ENCODE measurements at places on chromosomes 2 and 18. TPM values are rescaled to one million over a fixed set of nuclear protein-coding genes. Genes with fewer than 3 reads are reported as not detected.

Gene LYG2
- not detected for total RNA-seq

Gene PROKR1
- total RNA-seq: 1.3 TPM

Gene LHCGR
- 1.7 TPM for total RNA-seq

Gene RBM43
- total RNA-seq: 3.7 TPM

Gene LCT
- total RNA-seq: 0.77 TPM

Gene FMNL2
- total RNA-seq: 57.6 TPM

Gene STAT4
- 4.1 TPM for total RNA-seq

Gene MMADHC
- total RNA-seq: 82.5 TPM

DNA sequence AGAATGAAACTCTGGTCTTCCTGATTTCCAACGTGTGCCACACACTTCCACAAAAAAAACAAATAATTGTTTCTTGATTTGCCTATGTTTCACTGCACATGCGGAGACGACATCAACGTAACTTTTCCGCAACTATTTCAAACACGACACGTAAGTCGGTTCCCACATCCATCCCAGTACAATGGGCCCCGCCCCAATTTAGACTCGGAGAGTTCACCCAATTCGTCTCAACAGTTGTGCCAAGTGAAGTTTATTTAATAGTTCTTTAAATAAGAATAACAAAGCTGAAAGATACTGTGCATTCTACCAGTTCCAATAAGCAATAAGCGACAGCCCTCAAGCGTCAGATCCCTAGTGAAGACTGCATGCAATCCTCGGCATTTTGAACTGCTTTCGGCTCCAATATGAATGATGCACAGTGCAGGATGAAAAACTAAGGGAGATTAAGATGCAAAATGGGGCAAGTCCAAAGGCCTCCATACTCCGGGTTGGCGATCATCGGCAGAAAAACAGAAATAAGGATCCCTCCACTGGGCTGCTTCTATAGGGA, 664 bp downstream of the CCT4 start:
- DNase-seq: no peak

DNA sequence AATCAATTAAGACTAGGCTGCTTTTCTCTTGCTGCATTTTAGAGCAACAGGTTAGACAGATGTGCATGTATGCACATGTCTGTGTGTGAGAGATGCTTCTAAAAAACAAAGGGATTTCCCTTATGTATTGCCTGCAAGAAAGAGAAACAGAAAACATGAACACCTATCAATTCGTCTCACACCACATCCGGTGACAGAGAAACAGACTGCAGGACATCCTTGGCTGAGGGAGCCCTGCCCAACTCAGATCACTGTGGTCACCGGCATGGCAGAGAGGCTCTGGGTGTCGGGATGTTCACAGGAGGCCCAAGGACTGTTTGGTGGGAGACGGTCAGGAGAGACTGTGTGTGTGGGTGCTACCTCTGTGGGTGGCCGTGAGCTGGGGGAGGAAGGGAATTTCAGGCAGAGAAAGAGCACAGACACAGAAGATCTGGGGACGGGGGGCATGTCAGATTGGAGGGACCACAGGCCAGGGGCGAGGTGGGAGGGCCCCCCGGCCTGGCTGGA, 24.9 kb downstream of the FHL2 start:
- DNase-seq: no peak

DNA sequence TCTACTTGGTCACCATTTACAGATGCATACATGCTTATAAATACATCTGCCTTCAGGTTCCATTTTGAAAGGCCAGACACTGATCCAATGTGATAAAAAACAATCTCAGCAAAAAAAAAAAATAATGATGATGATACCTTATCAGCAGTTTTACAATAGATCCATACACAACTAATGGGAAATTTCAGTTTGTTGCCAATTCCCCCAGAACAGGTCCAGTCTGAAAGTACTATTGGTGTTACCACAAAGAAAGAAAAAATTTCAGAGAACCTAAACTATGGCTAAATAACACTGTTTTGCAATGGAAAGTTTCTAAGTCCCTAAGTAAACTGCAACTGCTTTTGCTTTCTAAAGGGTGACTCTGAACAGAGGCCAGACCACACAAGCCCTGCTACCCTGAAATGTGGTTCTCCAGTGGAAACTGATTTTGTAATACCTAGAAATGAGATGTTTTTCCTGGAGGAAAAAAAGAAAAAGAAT, 54.1 kb downstream of the LPIN2 start:
- DNase-seq: no peak

- DNase-seq: no peak
These were observed 67.8 kb downstream of the TMEM18 start for GRCh38 chr2:609449-609848.

DNA sequence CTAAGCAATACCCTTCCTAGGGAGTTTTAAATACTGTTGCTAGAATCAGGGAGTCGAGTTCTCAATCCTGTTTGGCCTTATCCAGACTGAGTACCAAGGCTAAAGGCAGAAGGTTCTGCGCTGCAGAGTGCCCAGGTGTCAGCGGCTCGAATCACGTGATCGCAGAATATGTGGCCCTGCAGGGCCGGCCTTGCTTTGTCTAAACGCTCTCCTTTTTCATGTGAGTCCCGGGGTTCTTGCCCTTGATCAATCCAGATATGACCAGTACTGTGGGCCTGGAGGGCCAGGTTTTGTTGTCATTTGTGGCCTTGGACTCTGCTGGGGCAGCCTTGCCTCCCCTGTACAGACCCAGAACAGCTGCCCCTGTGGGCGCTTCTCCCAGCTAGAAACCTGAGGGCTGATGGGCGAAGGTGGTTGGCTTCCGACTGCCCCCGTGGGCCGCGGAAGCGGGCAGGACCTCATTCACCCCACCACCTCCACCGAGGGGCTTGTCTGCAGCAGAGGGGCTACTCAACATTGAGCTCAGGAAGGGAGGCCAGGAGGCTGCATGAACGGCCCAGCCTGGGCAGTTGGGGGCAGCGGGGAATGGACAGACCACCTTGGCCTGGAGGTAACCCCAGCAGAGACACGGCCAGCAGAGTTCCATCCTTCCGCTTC, 225.0 kb downstream of the ALPK2 start:
- DNase-seq: no peak

- DNase-seq: no peak
These were observed 806 bp downstream of the ZNF407 start for GRCh38 chr18:74598350-74599001.

DNA sequence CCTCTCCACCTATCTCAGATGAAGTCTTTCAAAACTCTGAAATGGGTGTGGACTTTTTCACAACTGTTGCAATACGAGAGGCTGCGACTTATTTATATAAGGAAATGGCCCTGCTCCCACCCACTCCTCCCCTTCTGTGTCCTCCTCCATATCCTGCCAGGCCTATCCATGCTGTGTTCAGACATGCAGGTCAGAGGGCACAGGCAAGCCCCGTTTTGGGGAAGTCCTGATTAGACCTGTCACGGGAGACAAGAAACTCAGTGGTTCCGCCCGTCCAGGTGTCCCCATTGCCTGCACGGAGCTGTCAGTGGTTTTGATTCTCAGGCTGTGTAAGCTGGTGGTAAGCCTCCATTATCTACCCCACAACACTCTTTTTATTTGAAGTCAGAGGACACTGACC, 99.6 kb upstream of the MGAT5 start:
- DNase-seq: no peak

DNA sequence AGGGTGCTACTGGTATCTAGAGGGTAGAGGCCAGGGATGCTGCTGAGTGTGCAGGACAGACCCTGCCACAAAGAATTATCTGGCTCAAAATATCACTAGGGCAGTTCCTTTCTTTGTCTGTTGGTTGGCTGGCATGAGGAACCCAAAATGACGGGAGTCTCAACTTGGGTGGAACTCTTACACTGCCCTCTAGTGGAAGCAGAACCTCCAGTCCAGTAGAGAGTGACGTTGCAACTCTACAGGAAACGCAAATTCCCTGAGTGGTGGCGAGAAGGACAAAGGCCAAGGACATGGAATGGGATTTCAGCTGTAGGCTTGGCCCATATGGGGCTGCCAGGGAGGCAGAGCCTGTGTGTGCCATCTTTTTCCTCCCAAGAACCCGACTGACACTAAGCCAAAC, 47.1 kb downstream of the COPS8 start:
- no peak for DNase-seq

DNA sequence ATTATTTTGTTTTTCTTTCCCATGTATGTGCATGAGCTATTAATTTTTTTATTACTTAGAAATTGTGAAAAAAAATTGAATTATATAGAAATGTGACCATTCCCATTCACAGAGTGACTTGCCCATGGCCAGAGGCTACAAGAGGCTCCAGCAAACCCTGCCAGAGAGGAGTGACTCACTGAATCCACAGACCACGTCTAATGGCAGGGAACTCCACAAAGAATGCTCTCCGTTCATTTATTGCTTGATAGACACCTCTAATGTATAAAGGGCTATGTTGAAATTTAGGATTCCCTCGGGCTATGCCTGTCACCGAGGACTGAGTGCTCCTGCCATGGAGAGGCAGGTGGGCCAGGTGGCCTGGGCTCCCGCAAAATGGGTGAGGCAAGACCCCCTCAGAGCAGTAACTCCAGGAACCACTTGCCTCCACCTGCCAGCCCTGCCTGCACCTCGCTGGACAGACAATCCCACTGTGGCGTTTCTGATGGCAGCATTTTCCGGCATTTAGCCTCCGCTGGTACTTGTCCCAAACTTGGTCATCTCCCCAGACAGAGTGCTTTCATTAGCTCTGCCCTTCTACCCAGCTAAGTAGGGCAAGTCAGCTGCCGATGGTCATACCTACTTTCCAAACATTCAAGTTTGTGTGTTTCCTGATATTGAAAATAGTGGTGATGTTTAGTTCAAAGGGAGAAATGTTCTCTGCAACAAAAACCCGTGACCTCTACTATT, 200.3 kb downstream of the PRKCE start:
- DNase-seq: no peak

GRCh38 chr18:12885500-12885899, 1.5 kb upstream of the PTPN2 start:
- no peak for DNase-seq

GRCh38 chr18:71902482-71902881, 641.7 kb downstream of the CBLN2 start:
- no peak for DNase-seq

GRCh38 chr2:225865468-225865867, 466.0 kb downstream of the NYAP2 start:
- no peak for DNase-seq

DNA sequence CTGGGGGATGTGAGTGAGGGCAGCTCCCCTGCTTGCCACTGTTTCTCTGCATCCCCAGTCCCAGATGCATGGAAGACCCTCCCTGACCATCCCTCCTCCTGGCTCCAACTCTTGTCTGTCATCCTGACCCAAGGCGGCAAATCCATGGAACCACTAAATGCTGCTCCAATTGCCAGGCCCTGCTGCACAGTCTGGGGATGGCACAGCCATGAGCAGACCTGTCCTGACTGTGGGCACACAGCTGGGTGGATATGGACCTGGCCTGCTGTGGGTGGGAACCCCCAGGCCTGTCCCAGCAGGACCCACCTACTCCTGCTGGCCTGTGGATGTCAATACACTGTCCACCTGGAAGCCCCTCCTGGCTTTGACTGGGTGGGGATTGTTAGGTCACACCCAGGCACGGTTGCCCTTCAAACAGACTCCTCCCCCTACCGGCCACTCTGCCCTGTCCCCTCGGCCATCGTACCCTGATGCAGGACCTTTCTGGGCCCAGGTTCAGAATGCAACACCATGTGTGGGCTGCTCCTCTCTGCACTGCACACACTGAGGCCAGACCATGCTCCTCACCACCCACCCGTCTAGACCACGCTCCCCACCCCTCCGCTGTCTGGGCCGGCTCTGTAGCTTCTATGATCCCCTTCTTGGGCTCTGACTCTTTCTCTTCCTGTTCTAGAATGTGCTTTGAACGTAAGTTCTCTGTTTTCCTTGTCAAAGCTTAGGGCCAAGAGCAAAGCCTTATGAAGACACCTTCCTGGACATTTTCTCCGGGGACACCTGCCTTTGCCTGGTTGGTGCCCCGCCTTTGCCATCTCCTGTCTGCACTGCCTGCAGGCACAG, 57.9 kb downstream of the INPP5D start:
- DNase-seq: peak; percentile 51

GRCh38 chr2:241064008-241064801, 37.9 kb downstream of the MTERF4 start:
- DNase-seq: no peak

DNA sequence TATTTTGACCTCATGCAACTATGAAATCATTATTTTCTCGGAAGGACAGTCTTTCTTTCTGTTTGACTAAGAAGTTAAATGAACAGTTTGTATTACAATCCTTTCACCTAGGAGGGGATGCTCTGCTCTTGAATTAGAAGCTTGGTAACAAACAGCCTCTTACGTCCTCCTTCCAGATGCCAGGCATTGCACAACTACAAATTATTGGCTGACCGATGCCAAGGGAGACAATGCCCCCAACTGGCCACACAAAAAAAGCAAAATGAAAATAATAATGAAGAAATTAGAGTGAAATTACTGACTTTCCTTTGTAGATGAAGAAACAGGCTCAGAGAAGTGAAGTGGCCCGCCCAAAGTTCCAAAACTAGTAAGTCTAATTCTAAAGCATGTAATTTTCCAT, 177.9 kb downstream of the CYRIA start:
- no peak for DNase-seq

DNA sequence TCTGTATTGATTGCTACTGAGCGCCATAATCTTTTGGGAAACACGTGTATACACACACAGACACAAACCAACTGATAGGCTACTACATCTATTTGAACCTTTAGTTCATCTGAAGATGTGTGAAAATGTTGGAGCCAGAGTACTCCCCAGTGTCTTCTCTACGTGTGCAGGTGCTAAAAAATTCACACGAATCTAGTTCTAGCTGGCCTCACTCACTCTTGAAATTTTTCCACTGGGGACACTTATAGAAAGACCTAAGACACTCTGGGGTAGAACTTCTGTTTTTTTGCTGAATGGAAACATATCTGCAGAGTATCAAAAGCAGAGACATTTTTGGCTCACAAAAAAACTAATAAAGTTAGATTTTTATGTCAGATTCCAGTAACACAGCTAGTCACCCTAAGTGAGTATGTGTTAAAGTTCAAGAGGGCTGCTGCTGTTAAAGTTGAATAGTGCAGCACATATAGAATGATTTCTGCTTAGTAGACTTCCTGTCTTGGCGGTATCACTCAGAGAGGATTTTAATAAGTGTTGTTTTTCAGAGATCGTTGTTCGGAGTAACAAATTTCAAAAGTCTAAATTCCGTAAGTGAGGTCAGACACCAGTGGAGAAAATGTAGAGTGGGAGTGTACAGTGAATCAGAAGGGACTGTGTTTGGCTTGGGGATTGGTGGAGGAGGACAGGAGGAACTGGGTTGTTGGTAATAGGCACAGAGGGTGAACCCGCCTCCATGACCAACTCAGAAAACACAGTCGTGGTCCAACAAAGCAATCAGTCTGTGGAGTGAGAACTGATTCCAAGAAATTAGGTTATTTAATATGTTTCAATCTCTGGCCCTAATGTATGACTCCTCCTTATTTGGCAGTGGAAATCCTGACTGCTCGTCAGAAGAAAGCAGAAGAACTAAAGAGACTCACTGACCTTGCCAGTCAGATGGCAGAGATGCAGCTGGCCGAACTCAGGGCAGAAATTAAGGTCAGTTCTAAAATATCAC, 43.1 kb downstream of the KCTD18 start:
- no peak for DNase-seq

- DNase-seq: no peak
These were observed 71.7 kb upstream of the TAF1B start for GRCh38 chr2:9771481-9772017.
